Activated CD4-positive, alpha-beta T cell treated with anti-CD3 and anti-CD28 coated beads, Interleukin-2, amount 50 U/mL, for 16 hours (primary cell): ENCODE measurements at places on chromosomes 7 and 10.

GRCh38 chr7:983004-983615, at the start of gene CYP2W1:
CYP2W1 (plus strand) TSS chr7:983181; CDS start chr7:983212, 31 bp downstream.
- DNase-seq = no peak

- DNase-seq = no peak
Measured at GRCh38 chr7:5695727-5696345, 85.6 kb downstream of the RNF216 start.

DNA sequence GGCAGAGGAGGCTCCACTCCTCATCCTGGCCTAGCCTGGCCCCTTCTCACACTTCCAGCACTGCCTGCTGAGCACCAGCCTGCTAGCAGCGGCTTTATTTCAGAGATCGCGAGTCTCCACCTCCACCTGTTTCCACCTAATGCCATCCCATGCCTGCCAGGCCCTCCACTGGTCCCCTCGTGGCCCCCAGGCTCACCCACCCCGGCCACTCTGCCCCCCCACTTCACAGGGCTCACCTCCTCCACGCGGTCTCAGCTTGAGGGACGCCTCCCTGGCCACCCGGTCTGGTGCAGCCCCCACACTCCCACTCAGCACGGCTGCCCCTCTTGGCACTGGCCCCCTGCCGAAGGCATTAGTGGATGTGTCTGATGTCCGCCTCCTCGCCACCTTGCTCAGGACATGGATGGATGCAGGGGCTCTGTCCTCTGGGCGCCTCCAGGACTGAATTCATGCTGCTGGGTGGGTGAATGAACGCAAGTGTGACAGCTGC, 3.8 kb upstream of the NKX6-2 start:
- no peak for DNase-seq

GRCh38 chr10:60461688-60462087, 72.0 kb upstream of the ANK3 start:
- DNase-seq = no peak

DNA sequence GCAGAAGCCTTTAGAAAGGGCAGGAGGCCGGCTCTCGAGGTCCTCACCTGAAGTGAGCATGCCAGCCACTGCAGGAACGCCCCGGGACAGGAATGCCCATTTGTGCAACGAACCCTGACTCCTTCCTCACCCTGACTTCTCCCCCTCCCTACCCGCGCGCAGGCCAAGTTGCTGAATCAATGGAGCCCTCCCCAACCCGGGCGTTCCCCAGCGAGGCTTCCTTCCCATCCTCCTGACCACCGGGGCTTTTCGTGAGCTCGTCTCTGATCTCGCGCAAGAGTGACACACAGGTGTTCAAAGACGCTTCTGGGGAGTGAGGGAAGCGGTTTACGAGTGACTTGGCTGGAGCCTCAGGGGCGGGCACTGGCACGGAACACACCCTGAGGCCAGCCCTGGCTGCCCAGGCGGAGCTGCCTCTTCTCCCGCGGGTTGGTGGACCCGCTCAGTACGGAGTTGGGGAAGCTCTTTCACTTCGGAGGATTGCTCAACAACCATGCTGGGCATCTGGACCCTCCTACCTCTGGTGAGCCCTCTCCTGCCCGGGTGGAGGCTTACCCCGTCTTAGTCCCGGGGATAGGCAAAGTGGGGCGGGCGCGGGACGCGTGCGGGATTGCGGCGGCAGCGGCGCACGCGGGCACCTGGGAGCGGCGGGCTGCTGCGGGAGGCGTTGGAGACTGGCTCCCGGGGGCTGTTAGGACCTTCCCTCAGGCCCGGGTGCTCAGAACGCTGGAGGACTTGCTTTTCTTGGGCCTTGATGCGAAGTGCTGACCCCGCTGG, at the start of gene FAS:
FAS (plus strand) TSS at position 415 of the 777 bp plus-strand sequence; CDS start at position 494, 79 bp downstream.
- DNase-seq = peak; percentile 86

DNA sequence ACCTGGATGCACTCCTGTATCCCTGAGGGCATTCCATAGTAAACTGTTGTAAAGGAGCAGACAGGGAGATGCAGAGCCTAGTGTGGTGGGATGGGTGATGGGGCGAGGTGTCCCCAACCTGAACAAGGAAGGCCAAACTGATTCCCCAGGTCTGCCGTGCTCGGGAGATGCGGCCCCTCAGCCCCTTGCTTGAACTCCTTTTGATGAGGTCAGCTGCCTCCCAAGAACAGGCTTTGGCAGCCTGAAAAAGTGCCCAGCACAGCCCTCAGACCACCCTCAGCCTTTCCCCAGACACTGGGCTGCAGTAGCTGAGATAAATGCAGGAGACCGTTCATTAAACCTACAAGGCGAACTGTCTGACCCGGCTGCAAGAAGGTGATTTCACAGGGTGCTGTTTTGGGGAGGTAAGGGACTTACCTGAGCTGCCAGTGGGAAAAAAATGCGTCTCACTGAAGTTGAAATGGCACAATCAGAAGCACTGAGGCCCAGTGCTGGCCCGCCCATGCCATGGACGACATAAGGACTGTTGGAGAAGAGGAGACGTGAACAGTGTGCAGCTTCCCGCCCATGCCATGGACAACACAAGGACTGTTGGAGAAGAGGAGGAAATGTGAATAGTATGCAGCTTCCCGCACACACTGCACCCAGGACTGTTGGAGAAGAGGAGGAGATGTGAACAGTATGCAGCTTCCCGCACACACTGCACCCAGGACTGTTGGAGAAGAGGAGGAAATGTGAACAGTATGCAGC, 148.4 kb upstream of the FAM20C start:
- no peak for DNase-seq

- no peak for DNase-seq
Measured at GRCh38 chr7:154684666-154685563, 318.0 kb downstream of the PAXIP1 start.

DNA sequence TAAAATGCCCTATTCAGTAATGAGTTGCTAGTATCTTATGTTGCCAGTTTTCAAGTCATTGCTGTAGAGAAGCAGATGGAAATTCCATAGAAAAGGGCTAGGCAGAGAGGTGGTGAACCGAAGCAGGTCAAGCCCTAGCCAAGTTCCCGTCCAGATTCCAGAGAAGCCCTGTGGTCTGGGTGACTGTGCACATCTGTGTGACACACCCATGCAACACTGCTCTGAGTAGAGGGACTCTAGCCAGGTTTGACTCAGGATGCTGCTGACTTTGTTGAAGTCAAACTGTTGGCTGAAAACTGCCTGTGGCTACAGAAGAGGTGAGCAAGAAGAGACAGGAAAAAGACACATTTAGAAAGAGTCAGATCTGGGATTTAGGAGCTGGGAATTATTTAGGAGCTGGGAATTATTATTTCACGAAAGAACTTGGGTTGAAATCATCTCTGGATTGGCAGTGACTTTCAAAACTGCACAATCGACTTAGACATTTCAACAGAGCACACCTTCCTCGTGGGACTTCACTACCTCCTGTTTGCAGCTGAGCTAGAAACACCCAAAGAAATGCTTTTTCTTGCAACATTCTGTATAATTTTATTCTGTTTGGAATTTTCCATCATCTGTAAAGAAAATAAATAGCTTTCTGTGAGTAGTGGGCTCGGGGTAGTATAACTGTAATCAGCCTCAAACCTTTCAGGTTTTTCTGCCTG, 149.1 kb upstream of the PRKCQ start:
- DNase-seq = no peak

GRCh38 chr10:76270464-76270863, 839.0 kb downstream of the LRMDA start:
- no peak for DNase-seq
